ENCODE measurements at places on chromosomes 11 and 22.
A peak's percentile ranks its signal among the peaks of the same experiment; 100 is the strongest.

GRCh38 chr11:18295316-18295715 is 26.6 kb downstream of the HPS5 start:
- no peak for DNase-seq

DNA sequence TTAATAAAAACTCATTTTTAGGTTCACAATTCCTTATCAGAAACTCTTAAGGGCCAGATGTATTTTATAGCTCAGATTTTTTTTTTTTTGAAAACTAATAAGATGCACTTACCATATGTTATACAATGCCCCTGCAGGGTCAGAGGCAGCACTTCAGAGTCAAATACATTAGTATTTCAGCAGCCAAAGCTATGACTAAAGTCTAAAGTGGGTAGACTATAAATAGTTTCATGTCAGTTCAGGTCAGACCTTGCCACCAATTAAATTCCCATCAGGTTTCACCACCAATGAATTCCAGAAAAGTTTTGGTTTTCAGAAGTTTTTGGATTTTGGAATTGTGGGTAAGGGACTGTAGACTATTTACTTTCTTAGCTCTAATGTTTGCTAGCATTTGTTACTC is 75.9 kb downstream of the FAM83F start:
- DNase-seq, result no peak

DNA sequence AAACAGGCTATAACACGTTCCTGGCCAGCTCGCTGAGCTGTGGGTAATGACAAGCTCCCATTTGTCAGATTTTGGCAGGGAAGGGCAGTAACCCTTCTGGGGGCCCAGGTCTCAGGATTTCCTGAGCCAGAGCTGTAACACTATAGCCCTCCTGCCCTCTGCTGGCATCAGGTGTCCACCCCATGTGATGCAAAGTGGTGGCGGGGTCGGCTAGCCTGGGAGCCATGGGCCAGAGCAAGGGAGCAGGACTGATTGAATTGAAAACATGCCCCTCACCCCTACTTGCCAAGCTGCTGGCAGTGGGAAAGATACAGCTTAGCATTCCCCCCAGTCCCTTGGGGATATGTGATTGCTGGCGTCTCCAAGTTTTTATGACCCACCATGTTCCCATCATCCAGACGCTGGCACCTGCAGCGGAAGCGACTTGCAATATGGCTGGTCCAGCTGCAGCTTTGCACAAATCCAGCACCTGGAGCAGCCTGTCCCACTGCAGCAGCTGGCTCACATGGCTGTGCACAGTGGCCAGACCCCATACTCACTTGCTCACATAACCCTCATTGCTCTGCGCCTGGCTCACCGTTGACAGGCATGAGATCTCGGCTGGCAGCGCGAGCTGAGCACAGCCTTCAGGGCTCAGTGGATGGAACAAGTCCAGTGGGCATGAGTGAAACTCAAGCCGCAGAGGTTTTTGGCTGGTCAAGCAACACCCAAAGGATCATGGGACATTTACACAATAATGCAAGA is 1147.8 kb downstream of the JRKL start:
- no peak for DNase-seq

- no peak for DNase-seq
Measured at GRCh38 chr11:31606893-31607292, 97.3 kb downstream of the ELP4 start.

DNA sequence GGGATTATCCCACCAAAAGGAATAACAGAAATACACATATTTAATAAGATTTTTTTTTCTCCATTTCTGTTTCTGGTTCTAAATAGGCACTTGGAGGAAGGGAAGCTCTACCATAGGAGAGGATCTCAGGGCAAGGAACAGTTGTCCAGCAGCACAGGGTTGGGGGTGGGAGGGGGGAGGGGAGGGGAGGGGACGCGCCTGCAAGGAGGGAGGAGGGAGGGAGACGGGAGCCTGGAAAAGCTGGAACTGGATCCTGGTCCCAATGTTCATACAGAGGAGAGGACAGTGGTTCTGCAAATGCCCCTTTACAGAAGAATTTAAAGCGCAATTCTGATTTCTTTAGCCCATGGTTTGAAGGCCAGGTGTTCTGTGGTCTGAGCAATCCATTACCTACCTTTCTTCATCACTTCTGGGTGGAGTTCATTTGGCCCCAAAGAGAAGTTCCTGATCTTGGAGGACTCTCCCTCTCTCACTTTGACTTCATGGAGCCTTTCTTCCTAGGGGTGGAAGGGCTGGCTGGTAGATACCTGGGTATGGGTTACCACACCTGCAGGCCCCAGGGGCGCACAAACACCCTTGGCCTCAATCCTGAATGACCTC is 348.9 kb upstream of the NCAM1 start:
- no peak for DNase-seq

DNA sequence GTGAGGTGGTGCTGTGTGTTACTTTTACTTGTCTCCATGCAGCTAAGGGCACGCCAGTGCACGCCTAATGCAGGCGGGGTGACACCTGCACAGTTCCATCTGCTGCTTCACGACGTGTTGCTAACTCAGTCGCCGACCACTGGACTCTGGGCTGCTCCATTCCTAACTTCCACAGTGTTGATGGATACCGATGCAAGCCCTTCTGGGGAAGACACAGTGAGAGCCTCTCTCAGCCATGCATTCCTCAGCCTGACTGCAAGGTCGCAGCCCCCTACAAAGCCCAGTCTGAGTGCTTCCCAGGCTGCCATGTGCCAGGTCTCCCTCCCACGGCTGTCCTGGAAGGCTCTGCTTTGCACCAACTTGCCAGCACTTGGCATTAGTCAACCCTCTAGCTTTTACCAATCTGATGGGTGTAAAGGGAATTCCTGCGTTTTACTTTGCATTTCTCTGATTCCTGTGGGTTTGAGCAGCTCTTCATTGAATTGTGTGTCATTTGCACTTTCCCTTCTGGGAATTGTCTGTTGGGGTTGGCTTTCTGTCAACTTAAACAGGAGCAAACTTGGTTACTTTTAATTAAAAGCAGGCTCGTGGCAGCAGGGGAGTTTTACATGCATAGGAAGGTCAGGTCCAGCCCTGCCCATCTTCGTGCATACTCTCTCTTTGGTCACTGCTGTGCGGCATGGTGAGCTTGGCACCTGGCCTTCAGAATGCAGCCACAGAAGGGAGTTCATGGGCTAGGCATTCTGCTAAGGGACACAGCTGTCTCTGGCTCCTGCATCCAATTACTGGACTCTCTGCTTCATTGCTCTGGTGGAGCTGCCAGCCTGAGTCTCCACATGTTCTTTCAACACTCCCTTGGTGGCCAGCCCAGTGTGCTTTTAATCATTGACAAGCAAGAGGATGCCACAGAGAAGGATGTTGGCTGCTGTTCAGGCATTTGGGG is 34.6 kb upstream of the SHANK2 start:
- DNase-seq, result peak; percentile 90

DNA sequence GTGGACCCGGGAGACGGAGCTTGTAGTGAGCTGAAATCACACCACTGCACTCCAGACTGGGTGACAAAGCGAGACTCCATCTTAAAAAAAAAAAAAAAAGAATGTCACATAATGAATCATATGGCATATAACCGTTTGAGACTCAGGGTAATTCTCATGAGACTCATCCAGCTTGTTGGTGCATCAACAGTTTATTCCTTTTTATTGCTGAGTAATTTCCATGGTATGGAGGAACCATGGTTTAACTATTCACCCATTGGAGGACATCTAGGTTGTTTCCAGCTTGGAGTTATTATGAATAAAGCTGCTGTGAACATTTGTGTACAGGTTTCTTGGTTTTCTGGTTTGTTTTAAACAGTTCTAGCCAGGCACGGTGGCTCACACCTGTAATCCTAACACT is 25.3 kb downstream of the PPARA start:
- DNase-seq, result no peak

DNA sequence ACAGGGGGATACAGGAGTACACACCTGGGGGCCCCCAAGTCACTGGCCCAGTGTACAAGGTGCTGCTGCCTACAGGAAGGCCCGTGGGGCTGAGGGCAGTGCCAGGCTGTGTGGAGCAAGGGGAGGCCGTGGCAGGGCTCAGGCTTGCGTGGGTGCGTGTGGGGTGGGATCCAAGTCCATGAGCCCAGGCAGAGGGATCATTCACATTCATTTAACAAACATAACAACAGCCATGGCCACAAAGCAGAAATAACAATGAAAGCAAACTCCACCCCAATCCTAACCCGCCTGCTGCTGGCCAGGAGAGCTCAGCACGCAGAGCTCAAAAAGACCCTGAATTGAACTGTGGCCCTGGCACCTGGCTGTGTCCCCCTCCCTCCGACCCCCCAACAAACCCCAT is 17.0 kb upstream of the SCGB1A1 start:
- DNase-seq, result no peak

DNA sequence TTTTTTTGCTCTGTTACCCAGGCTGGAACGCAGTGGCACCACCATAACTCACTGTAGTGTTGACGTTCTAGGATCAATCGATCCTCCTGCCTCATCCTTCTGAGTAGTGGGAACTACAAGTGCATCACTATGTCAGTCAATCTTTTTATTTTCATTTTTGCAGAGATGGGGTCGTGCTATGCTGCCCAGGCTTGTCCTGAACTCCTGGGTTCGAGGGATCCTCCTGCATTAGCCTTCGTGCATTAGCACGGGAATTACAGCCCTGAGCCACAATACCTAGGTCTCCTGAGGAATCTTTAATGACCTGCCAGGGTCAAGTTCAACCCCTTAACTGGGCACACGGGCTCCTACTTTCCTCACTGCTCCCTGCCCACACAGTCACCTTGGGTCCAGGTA is 4.4 kb downstream of the APOL3 start:
- no peak for DNase-seq

- DNase-seq, result no peak
Measured at GRCh38 chr11:94595076-94595475, 27.9 kb downstream of the PIWIL4 start.

DNA sequence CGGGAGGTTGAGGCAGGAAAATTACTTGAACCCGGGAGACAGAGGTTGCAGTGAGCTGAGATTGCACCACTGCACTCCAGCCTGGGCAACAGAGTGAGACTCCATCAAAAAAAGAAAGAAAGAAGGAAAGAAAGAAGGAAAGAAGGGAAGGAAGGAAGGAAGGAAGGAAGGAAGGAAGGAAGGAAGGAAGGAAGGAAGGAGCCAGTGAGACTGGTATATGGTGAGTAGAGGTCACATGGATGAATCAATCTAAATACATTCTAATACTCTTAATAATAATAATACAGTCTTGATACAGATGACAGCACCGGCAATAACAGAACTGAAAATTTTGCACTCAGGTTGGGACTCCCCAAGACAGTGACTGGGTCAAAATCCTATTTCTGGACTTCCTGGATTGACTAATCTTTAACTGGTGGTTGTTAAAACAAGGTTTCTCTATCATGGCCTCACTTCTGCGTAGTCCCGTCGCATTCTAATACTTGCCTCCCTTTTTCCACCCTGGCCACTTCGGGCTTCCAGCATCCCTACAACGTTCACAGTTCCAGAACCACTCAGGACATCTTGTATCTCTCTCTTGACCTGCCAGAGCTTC is 53.5 kb upstream of the EIF3M start:
- DNase-seq, result no peak
